ENCODE measurements at places on chromosomes 6 and 20.

GRCh38 chr6:149211046-149211571 is 106.4 kb upstream of the TAB2 start:
- no peak for DNase-seq

DNA sequence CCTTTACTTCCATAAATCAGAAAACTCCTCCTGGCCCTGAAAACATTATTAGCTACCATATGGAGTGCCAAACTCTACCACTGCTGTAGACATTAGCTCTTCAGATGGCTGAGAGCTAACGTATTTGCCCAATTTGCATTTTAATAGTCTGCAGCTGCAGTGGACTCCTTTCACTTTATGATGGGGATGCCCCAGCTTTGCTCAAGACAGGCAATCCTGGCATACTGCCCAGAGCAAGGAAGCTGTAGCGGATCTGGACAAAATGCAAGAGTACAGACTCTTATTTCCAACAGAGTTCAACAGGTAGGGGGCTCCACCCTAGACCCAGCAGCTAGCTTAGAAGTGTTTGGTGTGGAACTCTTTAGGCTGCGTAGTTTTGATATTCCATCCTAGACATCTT is 246.7 kb downstream of the FOXC1 start:
- DNase-seq: no peak

GRCh38 chr6:31826793-31827285 is 699 bp upstream of the HSPA1B start:
- DNase-seq: peak; percentile 90

GRCh38 chr6:127190552-127190951 is 72.1 kb downstream of the RSPO3 start:
- DNase-seq: no peak

- DNase-seq: no peak
These were observed 36.6 kb downstream of the GMPR start for GRCh38 chr6:16274885-16275589.

- DNase-seq: no peak
These were observed 1.4 kb downstream of the CUTA start for GRCh38 chr6:33416386-33417127.

DNA sequence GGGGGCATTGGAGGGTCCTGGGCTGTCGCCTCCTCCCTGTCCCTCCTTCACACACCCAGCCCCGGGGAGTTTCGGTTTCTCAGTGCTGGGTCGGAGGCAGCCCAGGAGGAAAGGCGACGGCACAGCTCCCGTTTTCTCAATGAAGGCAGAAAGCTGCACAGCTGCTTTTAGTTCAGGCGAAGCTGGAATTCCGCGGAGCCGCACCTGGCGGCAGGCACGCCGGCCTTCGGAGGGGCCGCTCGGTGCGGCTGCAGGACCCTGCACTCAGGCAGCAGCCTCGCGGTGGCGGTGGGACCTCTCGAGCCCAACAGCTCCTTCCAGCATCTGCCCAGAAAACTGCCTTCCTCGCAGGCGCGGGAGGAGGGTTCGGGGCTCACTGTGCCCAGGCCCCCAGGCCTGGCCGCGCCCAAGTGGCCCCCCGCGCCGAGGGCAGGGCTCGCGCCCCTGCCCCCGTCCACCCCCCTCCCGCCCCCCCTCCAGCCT is 4.6 kb downstream of the FOXQ1 start:
- DNase-seq: peak; percentile 61

GRCh38 chr20:4435225-4435624 is 286.5 kb upstream of the PRND start:
- DNase-seq: no peak

DNA sequence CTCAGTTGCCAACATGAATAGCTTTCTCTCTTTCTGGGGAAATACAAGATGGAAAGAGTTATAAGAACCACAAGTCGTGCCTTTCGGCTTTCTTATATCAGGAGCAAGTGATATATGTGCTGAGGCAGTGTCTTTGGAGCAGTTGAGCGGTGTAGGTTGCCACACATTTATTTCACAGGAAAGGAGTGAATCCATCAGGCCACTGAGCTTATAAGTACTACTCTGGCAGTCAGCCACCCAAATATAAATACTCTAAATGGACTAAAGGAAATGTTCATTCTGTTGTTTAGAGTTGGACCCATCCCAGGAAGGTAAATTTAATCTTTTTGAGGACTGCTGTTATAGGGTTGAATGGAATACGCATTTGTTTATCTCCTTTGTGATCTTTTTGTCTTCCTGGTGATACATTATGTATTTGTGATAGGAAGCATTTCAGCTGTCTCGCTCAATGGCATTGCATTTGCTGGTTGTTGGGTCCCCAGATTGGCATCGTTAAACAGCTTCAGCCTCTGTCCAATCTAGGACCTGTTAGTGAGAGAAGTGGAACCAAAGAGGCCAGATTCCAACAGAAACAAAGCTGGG is 139.7 kb downstream of the SOBP start:
- no peak for DNase-seq

GRCh38 chr6:48084201-48084600 is 26.8 kb downstream of the PTCHD4 start:
- no peak for DNase-seq

All from right forelimb (tissue), 1 donor.